Sciatic nerve (tissue), 2 donors: ENCODE measurements at places on chromosomes 5 and 9.

DNA sequence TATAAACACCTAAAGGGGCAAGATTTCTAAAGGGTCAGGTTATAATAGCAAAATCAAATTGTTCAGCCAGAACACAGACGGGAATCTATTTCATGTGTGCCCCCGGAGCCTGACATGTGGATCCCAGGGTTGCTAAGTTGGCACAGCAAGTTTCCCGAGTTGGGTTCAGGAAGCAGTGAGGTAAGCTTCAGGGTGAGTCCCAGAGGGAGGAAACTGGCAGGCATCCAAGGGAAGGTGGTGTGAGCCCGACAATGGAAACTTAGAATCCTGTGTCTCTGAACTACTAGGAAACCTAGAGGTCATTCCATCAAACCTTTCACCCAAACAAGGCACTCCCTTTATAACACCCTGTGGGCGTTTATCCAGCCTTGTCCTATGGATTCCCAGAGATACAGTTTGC, 98.4 kb downstream of the ADRB2 start:
- DNase-seq = peak; percentile 65

- DNase-seq = no peak
Observed at GRCh38 chr9:75175395-75175794, 87.1 kb downstream of the OSTF1 start.

- no peak for DNase-seq
Observed at GRCh38 chr9:113922160-113922559, 46.1 kb downstream of the ZNF618 start.

DNA sequence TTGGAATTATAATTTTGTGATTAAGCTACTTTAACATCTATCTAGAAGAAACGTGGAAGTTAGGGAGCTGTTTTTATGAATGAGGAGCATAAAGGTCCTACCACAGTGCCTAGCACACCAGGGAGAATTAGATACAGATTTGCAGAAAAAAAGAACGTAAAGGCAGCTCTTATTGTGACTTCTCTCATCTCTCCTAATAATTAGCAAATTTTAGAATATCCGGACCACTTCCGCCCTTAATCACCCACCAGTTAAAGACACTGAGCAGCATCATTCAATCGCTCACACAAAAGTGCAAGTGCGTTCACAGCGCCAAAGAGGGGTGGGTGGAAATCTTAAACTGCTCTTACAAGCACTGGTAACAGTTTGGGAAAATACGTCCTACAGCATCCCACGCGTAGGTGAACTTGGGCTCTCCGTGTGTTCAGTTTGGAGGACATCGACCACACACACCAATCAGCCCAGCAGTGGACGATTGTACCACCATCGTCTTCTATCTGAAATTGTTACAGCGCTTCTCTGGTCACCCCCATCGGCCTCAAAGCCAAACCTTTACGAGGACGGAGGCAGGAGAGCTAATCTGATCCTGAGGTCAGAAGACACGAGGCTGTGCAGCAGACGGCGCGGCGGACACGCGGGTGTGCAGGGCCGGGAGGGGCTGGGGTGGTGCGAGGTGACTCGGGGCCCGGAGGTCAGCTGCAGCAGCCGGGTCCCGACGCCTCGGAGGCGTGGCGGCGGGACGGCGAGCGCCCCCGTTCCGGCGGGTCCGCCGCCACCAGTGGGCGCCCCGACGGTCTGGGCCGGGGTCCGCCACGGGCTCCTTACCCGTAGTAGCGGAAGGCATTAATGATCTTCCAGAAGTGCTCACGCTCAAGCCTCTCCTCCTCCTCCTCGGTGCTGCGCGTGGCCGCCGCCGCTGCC, 646 bp downstream of the CARNMT1 start:
- DNase-seq = peak; percentile 74

DNA sequence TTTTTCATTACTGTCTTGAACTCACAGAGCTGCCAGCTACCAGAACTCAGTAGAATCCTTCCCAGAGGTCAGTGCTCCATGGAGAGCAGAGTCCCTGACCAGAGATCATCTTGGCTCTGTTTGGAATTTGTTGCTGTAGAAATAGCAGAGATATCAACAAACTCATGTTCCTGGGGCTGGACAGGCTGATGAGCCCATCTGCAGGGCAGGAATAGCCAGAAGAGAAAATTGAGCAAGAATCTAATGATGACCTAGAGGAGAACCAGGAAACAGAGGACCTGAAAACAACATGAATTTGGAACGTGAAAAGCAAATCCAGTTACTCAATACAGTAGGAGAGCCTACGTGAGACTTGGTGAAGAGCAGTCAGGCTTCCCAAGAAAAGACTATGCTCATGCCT, 437.8 kb downstream of the PLK2 start:
- no peak for DNase-seq

GRCh38 chr5:80198399-80198798, 57.4 kb downstream of the SERINC5 start:
- peak; percentile 80 for DNase-seq

DNA sequence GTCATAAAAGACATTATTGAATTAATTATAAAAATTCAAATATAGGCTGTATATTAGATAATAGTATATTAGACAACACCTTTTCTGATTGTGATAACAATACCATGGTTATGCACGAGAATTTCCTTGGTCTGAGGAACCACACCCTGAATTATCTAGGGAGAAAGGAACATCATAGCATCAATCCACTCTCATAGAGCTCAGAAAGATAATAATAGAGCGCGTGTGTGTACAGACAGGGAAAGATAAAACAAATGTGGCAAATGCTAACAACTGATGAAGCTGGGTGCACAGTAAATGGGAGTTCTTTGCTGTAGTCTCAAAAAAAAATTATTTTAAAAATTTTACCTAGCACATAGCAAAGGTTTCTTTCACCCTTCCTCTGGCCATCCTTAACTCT, 143.5 kb downstream of the CDK5RAP2 start:
- no peak for DNase-seq
